ENCODE measurements at places on chromosomes 7 and 10.

DNA sequence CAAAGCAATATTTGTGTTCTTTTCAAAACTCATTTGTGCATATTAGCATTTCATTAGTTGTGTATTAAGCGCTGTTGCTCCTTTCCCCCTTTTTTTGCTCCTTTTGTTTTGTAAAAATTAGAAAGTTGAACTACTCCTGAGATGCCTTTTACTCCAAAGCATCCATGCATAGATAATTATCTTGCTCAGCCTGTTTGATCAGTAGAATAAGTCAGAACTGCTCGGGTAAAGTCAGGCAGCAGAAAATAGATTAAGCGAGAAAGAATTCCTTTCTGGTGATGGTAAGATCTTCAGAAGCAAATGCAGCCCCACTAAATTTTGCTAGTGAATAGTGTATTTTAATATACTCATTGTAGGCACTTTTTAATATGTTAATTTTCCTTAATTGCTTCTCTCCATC, 227.1 kb downstream of the TEX36 start:
- no peak for DNase-seq

DNA sequence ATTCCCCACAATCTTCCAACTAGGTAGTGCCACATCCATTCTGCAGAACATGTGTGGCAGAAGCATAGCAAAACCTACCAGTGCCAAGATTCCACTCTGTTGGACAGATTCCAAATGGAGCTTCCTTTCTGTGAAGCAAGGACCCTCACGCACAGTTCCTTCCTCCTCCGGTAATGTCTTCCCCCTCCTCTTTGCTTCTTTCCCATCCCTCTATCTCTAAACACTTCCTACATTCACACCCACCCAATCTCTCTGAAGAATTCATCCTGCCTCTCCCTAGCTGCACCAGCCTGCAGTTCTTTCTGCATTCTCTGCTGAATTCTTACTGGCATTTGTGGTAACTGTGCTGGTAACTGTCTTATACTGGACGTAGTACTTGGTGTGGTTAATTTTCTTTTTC, 124.9 kb downstream of the RNLS start:
- no peak for DNase-seq

GRCh38 chr7:29342761-29343160, 148.2 kb downstream of the CHN2 start:
- DNase-seq = peak; percentile 76

DNA sequence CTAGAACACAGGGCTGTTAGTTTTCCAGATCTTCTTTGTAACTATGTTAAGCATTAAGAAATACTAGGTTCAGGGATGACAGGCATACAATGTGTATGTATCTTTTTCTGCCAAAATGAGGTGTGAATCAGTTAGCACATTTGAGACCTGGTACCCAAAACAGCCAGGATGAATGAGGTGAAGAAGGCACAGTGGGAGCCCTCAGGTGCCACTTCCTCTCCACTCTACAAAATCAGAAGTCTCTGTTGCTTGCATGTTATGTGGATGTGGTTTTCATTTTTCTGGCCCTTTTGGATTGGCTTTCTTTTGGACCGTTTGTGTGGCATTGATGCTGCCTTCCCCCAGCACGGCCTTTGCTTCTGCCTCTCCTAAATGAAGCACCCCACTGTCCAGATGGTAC, 15.4 kb upstream of the TBXAS1 start:
- DNase-seq = no peak

- DNase-seq = peak; percentile 91
These were observed 13.8 kb downstream of the BTRC start for GRCh38 chr10:101367569-101368453.

GRCh38 chr7:79361214-79361613, 92.3 kb downstream of the MAGI2 start:
- DNase-seq = no peak

DNA sequence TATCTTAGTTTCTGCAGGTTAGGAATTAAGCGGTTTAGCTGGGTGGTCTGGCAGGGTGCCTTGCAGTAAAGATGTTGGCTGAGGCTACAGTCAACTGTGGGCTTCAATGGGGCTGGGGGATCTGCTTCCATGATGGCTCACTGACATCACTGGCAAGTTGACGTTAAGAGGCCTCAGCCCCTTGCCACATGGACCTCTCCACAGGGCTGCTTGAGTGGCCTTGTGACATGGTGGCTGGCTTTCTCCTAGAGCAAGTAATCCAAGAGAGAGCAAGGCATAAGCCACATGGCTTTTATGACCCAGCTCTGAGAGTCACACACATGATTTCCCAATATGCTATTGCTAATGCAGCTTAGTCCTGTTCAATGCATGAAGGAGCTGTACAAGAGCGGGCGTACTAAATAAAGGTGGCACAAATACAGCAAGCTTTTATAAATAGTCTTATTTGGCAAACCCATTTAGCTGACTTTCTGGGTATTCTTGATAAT, 109.1 kb downstream of the SEPTIN7 start:
- no peak for DNase-seq

DNA sequence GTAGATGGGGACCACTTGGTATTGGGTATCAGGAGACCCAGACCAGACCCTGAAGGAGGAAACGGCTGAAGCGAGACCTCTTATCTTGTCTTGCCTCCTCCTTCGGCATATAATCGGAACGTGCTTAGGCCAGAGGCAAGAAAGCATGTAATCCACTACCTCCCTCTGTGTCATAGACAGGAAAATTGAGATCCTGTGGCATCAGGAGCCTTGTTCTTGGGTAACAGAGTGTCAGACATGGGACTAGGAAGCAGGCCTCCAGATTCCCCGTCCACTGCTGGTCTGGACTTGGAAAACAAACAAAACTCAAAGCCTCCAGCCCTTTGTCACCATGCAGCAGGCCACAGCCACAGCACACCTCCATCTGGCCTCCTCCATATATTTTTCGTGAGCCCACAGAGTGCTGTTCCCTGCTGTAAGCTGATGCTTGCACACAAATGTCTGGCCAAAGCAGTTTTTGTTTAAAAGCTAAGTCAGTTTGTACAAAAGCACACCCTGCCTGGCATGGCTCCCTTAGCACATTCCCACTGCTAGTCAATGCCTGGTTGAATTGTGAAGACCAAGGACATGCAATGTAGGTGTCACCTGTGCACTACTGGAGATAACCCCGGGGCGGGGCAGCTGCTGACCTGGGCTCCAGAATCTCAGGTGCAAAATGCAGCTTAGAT, 510.9 kb downstream of the RPS24 start:
- no peak for DNase-seq

GRCh38 chr7:5646846-5647245, 134.6 kb downstream of the RNF216 start:
- no peak for DNase-seq

- DNase-seq = no peak
These were observed 518.0 kb upstream of the KLF6 start for GRCh38 chr10:4303045-4303444.

DNA sequence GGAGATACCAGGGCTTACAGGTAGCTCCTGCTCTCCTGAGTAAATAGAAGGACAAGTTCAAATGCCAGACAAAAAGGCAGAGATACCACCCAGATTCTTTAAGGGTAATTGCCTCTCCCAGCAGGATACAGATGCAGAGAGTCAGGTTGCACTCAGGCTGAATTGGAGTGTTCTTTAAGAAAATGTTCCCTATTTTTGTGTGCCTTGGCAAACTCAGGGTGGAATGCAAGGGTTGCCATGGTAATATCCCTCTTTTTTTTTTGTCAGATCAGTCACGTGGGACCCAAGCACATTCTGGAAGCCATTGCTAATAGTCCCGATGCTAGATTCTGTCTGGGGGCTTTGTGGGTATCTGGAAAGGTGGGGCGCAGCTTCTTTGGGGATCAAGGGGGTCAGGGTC, 628.0 kb downstream of the CALN1 start:
- DNase-seq = no peak

- DNase-seq = no peak
These were observed 84.6 kb upstream of the PDLIM1 start for GRCh38 chr10:95375418-95375817.

- no peak for DNase-seq
These were observed 63.7 kb downstream of the PRKG1 start for GRCh38 chr10:51137756-51138529.

- no peak for DNase-seq
These were observed 1.6 kb downstream of the EXOSC1 start for GRCh38 chr10:97444212-97444611.

DNA sequence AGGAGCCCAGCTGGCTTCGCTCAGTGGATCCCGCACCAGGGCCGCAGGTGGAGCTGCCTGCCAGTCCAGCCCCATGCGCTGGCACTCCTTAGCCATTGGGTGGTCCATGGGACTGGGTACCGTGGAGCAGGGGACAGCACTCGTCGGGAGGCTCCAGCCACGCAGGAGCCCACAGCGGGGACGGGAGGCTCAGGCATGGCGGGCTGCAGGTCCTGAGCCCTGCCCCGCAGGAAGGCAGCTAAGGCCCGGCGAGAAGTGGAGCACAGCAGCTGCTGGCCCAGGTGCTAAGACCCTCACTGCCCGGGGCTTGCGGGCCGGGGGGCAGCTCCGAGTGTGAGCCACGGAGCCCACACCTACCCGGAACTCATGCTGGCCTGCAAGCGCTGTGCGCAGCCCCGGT, 25.9 kb upstream of the AKR1C1 start:
- no peak for DNase-seq

DNA sequence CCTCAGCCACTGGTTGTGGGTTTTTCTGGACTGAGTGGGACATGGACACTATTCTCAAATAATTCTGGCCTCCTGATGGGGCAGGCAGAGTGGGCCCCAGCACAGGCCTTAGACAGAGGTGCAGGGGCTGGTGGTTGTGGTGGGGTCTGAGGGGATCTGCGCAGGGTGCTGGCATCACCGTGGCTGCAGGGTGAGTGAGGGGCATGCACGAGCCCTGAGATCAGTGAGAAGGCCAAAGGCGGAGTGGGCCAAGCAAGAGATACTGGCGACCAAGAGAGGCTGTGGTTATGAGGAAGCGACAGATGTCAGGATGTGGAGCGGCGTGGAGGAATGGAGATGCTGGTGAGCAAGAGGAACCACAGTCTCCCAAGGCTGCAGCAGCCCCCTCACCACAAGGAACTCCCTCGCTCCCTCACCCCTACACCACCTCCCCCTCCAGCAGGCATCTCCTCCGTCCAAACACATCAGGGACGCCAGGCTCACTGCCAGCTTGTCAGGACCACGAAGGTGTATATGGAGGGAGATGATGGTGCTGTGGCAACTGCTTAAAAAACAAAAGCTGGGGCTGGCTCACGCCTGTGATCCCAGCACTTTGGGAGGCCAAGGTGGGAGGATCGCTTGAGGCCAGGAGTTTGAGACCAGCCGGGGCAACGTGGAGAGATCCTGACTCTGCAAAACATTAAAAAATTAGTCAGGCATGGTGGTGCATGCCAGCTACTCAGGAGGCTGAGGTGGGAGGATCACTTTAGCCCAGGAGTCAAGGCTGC, 9.6 kb downstream of the PRF1 start:
- DNase-seq = no peak

Measured in A172 (cell line).